ENCODE measurements at places on chromosomes 3 and 15.

- DNase-seq = no peak
Measured at GRCh38 chr3:153670577-153670976, 450.6 kb upstream of the ARHGEF26 start.

GRCh38 chr3:83934192-83935021, 1024.4 kb upstream of the CADM2 start:
- DNase-seq = no peak

GRCh38 chr3:195266428-195266827, 4.5 kb downstream of the XXYLT1 start:
- no peak for DNase-seq

GRCh38 chr15:71237456-71238188, 122.4 kb downstream of the THSD4 start:
- DNase-seq = no peak

Data from CD4-positive, alpha-beta T cell treated with Interleukin-15 for 1 hour (primary cell).